ENCODE measurements at places on chromosomes 2 and 18.
A peak's percentile ranks its signal among the peaks of the same experiment; 100 is the strongest.

DNA sequence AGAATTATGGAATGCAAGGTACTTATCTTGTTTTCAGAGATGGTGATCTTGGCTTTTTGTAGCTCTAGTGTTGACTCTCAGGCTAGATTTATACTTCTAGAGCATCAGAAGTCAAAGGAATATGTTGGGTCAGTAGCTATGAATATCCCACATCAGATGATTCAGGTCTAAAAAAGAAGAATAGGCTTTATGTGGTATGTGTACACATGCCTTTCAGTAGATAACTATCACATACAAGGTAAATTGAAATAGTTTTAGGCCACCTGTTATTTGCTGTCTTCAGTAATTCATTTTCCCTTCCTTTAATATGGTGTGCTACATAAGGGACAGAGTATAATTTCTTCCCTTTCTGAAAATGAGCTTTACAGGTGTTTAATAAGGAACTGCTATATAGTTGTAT, 142.4 kb downstream of the AGPS start:
- DNase-seq = no peak

DNA sequence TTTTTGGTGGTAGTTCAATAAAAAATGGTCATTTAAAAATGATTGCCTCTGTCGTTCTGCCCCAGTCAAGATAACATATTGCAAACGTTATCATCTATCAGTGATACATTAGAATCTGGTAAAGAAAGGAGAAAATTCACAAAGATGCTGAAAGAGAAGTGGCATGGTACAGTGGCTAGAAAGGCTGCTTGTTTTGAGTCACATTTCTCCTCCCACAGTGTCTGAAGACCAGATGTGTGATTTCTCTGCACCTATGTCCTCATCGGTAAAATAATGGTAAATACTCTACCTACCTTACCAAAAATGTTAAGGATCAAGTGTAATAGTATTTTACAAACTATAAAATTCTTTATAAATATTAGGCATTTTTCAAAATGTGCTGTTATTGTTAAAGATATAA, 76.1 kb upstream of the NOSTRIN start:
- no peak for DNase-seq

DNA sequence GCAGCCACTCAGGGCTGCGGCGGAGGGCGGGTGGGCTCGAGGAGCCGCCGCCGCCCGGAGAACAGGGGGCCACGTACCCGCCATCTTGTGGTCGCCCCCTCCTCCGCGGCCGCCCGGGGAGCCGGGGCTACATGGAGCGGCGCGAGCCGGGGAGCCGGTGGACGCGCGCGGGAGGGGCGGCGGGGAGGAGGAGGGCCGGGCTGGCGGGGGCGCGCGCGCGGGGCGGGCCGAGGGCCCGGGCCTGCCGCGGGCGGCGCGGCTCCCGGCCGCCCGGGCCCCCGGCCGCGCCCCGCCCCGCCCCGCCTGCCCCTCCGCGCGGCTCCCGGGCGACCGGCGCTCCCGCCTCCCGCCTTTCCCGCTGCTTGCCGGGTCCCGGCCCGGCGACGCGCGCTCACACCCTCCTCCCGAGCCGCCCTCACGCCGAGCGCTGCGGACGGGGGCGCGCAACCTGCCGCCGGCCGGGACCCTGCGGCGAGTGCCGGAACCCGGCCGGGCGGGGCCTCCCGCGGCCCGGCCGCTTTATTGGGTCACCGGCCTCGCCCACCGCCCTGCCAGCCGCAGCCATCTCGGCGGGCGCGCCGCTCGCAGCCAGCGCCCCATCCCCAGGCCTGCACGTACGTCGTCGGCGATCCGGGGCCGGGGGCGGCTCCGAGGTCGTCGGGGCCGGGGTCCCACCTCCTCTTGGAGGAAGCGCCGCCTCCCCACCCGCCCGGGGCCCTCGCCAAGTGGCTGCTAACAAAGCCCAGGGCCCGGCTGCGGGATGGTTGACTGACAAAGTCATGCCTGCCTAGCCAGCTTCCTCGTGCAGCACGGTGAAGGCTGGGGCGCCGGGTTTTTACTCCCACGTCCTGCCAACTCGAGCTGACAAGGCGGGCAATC, at the start of gene PPP4R1:
Gene PPP4R1, minus strand, starts transcription at position 159 of the 879 bp plus-strand sequence. Its CDS starts 75 bp downstream, at position 84.
- peak; percentile 80 for DNase-seq

GRCh38 chr2:126187668-126188067, 468.3 kb upstream of the GYPC start:
- no peak for DNase-seq

GRCh38 chr2:64219149-64219548, 74.9 kb upstream of the PELI1 start:
- DNase-seq = no peak

DNA sequence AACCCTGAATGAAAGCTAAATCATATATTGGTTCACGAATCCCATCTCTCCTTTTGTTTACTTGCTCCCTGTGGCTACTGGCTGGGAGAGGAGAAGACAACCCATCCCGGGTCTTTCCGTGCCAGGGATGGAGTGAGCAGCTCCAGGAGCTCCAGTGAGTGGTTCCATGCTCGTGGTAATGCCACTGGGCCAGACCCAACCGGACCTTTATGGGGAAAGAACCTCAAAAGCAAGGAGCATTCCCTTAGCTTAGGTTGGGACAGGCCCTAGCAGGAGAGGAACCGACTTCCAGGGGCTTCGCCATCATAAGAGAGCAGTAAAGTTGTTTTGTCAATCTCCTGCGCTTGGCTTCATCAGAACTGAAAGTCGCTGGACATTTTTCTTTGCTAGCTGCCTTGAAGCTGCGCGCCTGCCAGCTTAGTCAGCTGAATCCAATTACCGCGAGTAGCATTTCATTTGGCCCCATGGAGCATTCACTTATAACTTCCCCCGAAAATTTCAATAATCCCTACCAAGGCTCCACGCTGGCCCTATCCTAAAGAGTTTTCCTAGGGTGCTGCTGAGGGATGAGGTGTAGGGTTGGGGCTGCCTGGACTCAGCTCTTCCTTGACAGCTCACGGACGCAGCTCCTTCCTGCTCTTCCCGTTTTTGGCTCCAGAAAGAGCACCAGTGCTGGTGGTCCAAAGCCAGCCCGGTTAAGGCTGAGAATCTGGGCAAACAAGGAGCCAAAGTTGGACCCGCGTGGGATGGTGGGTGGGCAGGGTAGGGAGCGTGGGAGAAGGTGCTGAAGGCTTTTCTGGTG, 4.9 kb downstream of the HOXD3 start:
- DNase-seq = no peak

DNA sequence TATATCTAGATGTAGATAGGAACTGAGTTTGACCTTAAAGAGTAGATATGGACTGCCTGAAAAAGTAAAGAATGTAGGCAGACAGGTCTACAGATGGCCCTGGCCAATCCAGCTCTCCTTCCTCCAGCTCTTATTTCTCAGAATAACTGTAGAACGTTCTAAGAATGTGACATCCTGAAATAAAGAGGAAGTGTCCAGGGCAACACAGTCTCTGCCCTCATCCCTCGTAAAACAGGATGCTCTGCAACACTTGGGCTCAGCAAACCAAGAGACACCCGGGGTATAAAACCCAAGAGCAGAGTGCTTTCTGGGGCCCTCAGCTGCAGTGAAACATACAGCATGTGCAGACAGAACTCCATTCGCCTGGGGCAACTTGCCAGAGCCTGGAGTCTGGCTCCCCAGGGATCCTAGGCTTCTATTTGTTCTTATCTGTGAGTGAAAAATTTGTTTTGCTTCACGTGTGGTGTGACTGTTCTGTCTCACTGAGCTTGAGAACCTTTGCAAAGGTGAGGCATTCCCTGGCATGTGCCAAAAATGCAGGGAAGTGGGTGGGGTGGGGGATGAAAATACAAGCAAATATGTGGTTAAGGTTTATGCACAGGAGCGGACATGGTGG, 401.0 kb downstream of the SETBP1 start:
- DNase-seq = no peak

- DNase-seq = no peak
Measured at GRCh38 chr18:37545461-37546271, 19.9 kb downstream of the CELF4 start.

GRCh38 chr2:28976584-28976983, 4.5 kb upstream of the TOGARAM2 start:
- peak; percentile 78 for DNase-seq

DNA sequence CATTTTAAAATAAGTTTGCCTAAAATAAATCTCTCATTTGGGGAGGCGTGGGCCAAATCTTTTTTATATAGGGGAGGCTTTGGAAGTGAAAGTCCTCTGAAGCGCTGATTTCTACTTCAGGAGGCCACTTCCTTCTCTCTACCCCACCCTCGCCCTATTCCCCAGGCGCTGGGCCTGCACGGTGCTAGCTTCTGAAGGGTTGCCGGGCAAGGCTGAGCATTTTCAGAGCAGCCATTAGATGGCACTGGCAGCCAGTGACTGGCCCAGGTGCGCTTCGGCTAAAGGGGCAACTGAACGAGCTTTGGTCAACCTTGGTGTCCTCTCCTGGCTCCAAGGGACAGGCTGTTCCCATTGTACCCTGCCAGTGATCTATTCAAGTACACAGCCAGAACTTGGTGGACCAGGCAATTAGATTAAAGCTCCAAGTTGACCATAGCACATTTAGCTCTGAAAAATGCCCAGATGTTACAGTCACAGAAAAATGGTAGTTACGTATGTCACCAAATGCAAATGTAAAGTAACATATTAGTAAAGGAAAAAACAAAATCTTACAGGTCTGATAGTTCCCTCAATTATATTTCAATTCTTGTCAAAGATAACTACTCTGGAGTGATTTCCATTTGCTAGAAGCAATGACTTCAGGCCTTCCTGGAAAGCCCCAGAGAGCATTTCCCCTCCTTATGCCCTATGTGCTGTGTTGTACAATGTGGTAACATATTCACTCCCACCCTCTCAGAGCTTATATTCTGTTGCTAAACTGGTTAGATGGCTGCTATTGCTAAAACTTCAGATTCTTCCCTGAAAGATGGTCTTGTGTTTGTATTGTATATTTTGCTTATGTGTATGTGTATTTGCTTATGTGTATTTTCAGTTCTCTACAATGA, 2.1 kb downstream of the POMC start:
- DNase-seq = peak; percentile 63

GRCh38 chr2:70482401-70482800, 71.2 kb downstream of the TGFA start:
- no peak for DNase-seq

GRCh38 chr18:56210520-56210919, 427.9 kb downstream of the TXNL1 start:
- no peak for DNase-seq

DNA sequence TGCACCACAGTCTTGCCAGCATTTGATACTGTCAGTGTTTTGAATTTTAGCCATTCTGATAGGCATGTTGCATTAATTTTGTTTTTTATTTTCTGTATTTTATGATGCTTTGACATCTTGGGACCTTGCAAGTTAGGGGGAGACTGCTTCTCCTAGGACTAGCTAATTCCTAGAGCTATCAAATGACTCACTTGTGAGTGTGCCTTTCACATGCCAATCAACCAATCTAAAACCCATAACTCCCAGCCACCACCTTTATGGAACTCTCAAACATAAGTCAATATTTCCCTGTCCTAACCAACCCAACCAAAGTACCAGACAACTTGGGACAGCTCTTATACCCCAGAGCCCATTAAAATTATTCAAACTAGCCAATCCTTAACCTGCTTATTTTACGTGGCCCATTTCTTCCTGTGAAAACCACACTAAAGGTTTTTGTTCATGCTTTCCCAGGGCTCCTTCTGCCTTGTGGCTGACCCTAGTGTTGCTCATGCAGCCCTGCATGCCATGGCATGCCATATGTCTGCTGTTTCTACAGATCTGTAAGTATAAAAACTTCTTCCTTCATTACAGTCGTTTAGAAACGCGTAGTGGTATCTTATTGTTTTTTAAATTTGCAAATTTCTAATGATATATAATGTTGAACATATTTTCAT, 230.1 kb downstream of the GPD2 start:
- no peak for DNase-seq

- DNase-seq = no peak
Measured at GRCh38 chr2:160209516-160209856, 9.4 kb upstream of the ITGB6 start.

DNA sequence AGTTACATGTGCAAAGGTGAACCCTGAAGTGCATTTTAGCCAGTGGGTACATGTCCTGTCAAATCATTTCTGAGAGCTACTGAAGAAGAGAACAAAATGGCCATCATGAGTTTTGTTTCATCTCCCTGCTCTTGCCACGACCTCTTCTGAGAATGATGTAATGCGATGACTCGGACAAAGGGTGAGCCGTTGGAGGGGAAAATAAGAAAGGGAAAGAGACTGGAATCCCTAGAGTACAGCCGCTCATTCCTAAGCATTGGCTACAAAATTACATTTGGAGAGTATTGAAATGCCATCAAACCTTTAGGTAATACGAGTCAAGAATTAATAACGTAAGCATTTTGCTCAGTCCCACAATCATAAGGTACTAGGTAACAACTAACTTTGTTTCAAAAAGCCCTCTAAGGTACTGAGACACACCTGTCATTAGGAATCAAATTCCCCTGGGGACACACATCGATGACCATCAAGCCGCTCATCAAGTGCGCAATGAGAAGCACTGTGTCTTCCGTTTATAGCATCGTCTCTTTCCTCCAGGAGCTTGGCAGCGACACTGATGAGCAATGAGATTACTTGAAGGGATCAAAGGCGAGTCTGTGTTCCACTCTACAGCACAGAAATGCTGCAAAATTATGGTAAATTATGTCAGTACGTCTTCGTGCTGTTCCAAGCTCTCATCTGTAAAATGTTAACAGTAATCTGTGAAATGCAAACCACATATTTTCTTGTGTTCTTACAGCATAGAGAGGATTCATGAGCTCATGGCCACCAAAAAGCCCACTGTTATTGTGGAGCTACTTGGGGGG, 97.3 kb upstream of the PIEZO2 start:
- DNase-seq = no peak

DNA sequence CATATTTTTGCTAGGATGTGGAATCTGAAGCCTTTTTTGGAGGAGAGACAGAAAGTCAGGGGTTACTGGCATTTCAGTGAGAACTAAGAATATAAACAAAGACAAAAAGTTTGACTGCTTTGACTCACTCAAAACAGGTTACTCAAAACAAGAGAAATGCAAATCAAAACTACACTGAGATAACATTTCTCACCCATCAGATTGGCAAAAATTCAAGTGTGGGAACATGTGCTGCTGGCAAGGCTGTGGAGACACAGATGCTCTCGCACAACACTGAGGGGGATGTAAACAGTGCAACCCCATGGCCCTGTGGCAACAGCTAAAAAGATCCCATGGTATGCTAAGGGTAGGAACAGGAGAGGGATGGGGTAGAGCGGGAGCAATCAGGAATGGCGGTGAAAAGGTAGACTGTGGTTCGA, 86.6 kb downstream of the DTNB start:
- no peak for DNase-seq

GRCh38 chr18:46395795-46396194, 261.2 kb downstream of the LOXHD1 start:
- DNase-seq = no peak

DNA sequence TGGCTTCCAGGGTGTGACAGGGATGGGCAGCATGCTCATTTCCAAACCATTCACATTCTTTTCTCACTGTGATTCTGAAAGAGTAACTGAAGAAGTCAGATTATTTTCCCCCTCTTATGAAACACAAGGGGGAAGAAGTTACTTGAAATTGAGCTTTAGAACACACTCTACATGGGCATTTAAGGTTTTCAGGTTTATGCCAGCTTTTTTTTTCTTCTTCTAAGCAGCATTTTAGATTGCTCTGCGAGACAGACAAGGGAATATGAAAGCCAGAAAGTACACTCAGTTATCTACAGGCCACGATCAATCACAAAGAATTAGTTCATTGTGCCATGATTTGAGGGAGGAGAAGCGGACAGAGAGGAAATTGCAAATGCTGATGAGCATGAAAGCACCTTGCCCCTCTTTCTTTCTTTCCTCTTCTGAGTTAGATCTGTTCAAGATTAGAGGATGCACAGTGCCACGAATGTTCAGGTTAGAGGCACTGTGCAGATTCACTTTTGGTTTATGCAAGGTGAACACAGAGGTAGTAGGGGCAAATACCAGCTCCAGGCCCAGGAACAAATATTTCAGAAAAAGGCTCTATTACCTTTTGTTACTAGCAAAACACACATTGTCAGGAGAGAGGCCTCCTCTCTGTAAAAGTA, 49.2 kb downstream of the CXCR4 start:
- DNase-seq = no peak
